ENCODE measurements at places on chromosomes 2 and 18.

DNA sequence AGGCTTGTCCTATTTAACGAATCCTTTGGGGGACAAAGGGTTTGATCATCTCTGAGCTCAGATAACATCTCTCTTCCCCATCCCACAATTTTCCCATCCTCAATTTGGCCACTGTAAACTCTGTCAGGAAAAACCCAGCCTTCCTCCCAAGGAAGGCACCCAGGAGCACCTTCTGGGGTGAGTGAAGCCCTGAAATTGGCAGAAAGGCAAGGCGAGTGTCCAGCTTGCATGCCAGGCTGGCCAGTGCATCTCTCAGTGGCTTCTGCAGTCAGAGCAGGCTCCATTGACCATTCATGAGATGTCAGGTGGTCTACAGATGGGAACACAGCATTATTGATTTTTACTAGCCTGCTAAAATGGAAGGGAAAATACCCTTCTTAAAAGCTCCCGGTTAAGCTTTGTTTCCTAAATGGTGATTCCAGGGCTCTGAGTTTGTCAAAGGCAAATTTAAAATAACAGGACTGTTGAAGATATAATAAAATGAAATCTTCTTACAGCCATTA is 83.2 kb upstream of the BOD1L2 start:
- no peak for DNase-seq

- DNase-seq, result no peak
Observed at GRCh38 chr18:11981543-11982366, 448 bp downstream of the IMPA2 start.

- no peak for DNase-seq
Observed at GRCh38 chr2:229257985-229258384, 13.1 kb downstream of the PID1 start.

GRCh38 chr2:221802089-221802488 is 230.0 kb upstream of the EPHA4 start:
- DNase-seq, result no peak

DNA sequence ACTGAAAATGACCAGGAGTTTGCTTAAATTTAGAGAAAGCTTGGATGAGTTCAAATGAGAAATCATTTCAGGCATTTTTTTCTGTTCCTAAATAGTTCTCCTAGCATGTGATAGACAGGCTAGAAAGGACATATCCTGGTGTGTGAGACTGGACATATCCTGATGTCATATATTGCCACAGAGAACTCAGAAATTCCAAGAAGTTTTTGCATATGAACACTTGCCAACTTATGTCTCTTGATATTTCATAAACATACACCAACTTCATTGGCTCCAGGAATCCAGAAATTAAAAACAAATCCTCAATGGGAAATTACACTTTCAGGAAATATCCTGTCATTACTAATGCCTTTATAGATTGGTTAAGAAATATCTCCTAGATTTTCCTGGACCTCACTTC is 2.9 kb upstream of the SERPINB4 start:
- DNase-seq, result peak; percentile 53

GRCh38 chr2:117432746-117433145 is 381.7 kb upstream of the DDX18 start:
- DNase-seq, result no peak

- peak; percentile 16 for DNase-seq
Observed at GRCh38 chr18:13372531-13372951, 154.0 kb downstream of the LDLRAD4 start.

- DNase-seq, result no peak
Observed at GRCh38 chr2:152782171-152782570, 63.8 kb downstream of the ARL6IP6 start.

DNA sequence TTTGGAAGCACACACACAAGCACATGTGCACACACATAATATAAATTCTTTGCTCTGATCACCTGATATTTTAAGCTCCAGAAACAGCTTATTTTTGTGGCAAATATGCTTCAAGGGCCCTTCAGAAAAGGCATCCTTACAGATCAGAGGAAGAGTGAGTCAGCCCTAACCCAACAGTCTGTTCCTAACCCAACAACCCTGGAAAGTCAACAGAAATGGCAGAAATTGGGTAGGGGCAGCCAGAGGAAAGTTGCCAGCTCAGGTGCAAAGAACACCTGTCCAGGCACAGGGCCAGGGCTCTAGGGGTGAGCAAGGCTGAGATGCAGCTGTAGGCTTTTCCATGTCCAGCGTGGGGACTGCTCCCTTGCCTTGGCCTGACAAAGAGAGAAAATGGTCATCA is 6.4 kb upstream of the NCKAP5 start:
- DNase-seq, result no peak

DNA sequence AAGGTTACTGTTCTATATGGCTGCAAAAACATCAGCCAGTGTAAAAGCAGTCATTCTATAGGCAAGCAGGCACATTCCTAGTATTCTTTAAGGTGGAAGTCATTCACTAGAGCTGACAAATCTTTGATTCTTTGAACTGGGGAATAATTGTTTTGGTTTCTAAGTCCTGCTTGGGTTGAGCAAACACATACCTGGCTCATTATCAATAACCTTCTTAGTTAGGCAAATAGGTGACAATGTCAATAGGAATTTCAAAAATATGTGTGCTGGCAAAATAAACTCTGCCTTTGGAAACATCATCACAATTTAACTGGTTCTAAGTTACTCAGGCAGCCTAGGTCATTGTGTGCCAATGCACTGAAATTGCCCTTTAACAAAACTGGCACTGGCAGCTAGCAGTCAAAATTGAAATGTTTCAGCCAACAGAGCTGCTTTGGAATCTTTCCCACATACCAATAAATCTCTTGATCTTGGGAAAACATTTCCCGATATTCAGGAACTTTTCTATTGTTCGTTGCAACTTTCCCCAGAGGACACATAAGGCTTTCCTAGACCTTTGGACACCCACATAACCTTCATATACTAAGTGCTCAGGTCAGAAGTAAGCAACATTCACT is 402.0 kb upstream of the MMADHC start:
- DNase-seq, result peak; percentile 79

GRCh38 chr2:140589273-140589672 is 1541.5 kb downstream of the LRP1B start:
- peak; percentile 10 for DNase-seq

- DNase-seq, result no peak
Observed at GRCh38 chr2:96602330-96602823, 35.7 kb downstream of the KANSL3 start.

- DNase-seq, result no peak
Observed at GRCh38 chr2:95670686-95671085, 78.9 kb downstream of the TRIM43 start.

- peak; percentile 68 for DNase-seq
Observed at GRCh38 chr2:6780765-6781274, 84.9 kb downstream of the CMPK2 start.

DNA sequence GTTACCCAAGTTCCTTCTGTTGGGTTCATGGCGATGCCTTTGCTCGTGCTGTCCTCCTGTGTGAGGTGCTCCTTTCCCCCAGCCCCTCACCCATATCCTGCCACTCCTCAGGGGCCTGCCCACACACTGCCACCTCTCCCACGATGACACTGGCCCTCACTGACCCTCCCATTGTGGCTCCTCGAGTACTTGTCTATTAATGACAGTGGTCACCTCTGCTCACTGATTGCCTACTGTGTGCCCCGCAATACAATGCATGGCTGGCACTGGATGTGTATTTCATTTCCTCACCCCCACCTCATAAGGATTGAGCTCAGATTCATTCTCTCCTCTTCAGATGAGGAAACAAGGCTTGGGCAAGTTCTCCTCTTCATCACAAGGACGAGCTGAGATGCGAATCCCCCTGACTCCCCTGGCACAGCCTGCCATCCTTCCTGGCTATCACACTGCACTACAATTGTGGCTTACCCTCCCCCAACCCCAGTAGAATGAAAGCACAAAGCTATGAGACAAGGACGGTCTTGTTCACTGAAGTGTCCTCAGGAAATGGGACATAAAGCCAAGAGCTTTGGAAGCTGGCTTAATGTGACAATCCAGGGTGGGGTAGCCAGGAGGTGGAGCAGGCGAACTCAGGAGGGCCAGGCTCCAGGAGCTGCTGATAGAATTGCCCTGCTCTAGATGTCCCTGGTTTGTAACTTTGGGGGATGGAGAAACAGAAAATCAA is 93.9 kb upstream of the RAB12 start:
- no peak for DNase-seq

DNA sequence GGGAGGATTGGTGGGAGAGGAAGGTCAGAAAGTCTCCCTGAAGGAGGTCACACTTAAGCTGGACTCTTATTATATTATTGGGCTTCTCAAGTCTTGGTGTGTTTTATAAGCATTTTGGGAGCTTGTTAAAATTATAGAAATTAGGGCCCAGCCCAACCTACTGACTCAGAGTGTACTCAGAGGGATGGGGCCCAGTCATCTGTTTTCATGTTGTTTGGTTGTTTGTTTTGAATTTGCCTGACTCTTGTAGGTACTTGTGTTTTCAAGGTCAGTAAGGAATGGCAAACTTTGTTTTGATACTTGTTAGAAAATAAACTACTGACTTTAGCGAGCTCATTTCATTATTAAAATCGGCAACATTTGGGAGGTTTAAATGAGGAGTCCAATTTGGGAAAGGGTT is 152.0 kb downstream of the INSIG2 start:
- DNase-seq, result no peak

DNA sequence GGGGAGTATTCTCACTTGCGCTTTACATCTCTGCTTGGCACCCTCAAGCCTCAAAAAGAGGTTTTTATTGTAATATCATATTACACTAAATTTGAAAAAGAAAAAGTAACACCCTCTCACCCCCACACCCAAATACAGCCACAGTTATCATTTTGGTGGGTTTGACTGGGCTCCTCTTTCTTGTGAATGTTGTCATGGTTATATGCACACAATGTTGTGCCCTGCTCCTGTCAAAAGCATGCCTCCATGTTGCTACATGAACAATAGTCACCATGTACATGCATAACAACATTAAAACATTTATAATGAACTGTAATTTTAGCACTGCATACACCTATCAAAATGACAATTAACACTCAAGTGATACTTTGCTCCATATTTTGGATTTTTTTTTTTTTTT is 100.2 kb downstream of the BCL2L11 start:
- DNase-seq, result no peak

- no peak for DNase-seq
Observed at GRCh38 chr2:40178971-40179370, 272.9 kb downstream of the SLC8A1 start.

DNA sequence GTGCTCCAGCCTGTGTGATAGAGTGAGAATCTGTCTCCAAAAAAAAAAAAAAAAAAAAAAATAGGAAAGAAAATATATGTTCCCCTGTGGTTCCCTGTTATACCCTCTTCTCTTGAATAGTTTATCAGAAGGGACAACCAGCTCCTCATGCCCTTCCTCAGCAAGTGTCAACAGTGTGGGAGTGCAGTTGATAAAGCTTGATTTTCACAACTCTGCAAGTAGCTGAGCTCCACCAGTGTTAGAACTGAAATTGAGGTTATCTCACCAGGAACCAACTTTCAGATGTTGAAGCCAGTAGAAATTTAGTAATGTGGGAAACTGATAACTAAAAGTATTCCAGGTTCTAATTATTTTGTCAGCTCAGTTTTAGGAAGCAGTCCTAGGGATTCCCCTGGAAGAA is 25.1 kb downstream of the NEDD4L start:
- DNase-seq, result no peak

GRCh38 chr18:30446605-30447004 is 595.9 kb downstream of the DSC3 start:
- DNase-seq, result no peak

DNA sequence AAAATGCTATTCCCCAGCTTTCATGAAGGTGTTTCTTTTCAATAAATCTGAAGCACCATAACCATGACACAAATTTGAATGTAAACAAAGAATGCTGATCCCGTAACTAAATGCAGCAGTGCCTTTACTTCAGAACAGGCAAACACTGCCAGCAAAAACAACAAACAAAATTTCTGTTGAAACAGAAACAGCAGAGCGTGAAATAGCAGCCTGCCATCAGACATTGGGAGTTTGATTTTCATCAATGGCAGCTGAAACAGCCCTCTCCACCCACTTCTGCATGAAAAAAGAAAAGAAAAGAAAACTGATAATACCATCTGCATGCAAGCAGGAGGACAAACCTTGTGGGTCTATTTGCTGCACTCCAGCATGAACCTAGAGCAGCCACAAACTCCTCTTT is 128.3 kb downstream of the CDH2 start:
- DNase-seq, result no peak

DNA sequence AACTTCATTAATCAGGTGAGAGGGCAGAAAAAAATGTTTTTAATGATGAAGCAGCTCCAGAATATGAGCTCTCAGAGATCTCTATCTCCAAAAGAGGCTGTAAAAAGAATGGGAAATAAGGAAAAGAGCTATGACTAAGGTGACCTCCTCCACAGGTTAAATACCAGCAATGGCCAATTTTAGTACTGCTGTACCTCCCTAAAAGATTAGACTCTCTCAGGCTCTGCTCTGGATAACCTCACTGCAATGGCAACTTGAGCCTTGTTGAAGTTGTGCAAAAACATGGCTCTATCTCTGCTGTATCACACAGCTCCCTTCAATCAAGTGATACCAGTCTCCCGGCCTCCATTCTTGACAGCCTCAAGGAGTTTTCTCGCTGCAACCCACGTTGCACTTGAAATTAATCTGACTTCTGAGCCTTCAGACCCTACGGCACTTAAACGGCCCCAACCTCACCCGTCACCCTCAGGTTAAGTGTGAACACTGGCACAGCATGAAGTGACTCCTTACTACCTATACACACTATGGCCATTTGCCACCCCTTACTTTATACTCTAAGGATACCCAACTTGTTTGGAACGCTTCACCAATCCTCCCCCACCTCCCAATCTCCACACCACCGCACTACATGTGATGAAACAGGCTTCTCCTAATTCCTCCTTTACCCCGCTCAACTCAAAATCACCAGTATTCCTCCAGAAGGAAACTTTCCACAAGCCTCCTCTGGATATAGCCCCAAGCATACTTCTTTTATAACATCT is 36.3 kb downstream of the SMAD2 start:
- no peak for DNase-seq

GRCh38 chr2:40127890-40128557 is 323.9 kb downstream of the SLC8A1 start:
- peak; percentile 94 for DNase-seq

- DNase-seq, result no peak
Observed at GRCh38 chr2:231378026-231378722, 17.3 kb upstream of the B3GNT7 start.

GRCh38 chr2:139059617-139060016 is 279.4 kb upstream of the NXPH2 start:
- DNase-seq, result no peak

GRCh38 chr2:97958184-97958583 is 37.6 kb downstream of the TMEM131 start:
- no peak for DNase-seq

- DNase-seq, result no peak
Observed at GRCh38 chr2:207539470-207539869, 9.7 kb downstream of the CREB1 start.

- no peak for DNase-seq
Observed at GRCh38 chr2:69965756-69966445, 4.5 kb upstream of the ASPRV1 start.

DNA sequence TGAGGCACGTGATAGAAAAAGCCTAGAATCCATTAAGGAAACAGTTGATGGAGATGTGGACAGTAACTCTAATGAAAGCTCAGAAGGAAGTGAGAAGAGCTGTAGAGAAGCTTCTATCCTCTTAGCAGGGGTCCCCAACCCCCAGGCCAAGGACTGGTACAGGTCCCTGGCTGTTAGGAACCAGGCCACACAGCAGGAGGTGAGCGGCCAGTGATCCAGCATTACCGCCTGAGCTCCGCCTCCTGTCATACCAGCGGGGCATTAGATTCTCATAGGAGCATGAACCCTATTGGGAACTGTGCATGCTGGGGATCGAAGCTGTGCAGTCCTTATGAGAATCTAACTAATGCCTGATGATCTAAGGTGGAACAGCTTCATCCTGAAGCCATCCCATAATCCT is 8.7 kb upstream of the IMP4 start:
- DNase-seq, result no peak

GRCh38 chr2:31831585-31831984 is 179.2 kb downstream of the MEMO1 start:
- peak; percentile 9 for DNase-seq
